IMR-90 (cell line): ENCODE measurements at places on chromosomes 5 and 9. TPM values are rescaled to one million over a fixed set of nuclear protein-coding genes. Genes with fewer than 3 reads are reported as not detected.

DNA sequence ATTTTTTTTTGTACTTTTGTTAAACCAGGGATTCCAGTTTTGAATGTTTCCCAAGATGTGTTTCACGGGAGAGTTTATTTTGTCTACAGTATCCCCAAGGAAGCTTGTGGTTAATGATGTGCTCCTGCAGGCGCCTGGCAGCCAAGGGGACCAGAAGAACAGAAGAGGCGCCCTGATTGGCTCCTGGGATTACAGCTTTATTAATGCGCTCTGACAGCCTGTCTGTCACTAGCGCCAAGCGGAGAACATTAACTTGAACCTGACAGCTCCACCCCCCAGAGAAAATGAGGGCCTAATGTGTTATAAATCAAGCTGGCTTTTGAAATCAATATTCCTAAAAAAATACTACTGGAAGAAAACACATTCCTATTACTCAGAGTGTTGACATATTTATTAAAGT, 5.0 kb upstream of the FBXL7 start:
- DNase-seq = no peak

GRCh38 chr9:133793471-133793870, 55.3 kb upstream of the SARDH start:
- no peak for DNase-seq

- DNase-seq = no peak
Measured at GRCh38 chr9:98807814-98808195, 335 bp downstream of the GALNT12 start.

DNA sequence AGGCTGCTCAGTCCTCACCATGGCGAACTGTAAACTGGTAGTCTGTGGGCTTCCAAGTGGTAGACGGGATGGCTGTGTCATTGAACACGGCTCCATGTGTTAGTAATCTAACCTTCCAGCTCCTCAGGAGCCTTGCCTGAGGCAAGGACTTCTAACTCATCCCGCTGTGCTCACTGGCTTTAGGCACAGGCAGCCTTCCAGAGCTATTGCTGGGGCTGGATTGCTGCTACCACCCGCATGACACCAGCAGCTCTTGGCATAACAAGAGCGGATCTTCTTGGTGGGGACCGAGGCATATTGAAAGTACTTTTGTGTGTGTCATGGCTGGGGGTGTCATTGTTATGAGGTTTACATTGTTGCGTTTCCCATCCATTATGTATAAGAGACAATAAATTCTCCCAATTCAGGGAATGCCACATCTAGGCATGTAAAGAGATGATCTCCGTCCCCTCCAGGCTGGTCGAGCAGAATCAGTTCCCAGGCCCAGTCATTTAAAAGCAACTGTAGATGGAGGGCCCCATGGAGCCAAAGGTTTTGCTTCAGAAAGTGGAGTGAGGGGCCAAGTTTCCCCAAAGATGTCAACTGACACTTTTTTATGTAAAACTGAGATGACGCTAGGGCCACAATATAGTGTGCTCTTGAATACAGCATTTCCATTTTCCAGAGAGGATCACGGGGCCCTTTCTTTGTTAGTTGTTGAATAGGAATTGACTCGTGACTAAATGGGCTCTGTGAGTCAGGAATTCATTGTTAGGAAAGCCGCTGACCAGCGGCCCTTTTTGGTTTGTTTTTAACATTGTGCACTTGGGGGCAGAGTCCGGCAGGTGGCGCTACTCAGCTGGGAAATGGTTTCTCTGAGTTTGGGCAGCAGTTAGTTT, 759.5 kb downstream of the TAF11L14 start:
- peak; percentile 18 for DNase-seq

- no peak for DNase-seq
Measured at GRCh38 chr5:77569409-77569808, 69.1 kb downstream of the OTP start.

DNA sequence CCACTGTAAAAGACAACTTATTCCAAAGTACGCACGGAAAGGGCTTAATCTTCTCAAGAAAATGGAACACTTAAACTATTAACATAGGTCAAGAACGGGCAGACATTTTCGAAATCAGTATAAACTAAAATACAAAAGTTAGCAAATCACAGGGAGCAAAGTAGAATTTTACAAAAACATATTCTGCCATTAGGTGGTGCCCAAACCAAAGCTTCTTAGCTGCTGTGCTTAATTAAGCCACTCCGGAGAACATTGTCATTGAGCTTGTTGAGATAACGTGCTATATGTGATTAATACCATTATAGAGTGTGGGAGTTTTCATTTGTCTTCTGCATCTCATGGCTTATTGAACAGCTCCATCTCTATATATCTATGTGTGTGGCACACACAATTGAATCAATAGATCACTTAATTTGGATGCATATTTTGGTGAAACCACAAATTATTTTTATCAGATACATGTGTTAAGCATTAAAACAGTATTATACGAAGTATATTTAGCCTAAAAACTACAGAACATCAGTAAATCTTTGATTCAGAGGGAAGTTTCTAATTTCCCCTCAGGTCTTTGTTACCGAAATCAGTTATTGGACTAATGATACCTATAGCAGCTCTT, 23.4 kb downstream of the UBLCP1 start:
- peak; percentile 48 for DNase-seq

DNA sequence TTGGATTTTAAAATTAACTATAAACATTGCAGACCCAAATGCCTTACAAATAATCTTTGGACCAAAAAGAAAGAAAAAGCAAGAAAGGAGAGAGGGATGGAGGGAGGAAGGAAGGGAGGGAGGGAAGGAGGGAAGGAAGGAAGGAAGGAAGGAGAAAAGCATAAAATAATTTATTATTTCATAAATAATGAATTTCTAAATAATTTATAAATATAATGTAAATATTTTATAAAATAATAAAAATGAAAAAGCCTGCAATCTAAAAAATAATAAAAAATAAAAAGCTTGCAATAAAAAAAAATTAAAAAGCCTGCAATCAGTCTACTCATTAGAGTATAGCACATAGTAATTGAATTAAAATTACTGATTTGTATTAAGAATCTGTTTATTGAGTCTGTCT, 614.3 kb downstream of the ISL1 start:
- DNase-seq = no peak

- no peak for DNase-seq
Measured at GRCh38 chr5:91042936-91043255, 340.2 kb downstream of the ARRDC3 start.

DNA sequence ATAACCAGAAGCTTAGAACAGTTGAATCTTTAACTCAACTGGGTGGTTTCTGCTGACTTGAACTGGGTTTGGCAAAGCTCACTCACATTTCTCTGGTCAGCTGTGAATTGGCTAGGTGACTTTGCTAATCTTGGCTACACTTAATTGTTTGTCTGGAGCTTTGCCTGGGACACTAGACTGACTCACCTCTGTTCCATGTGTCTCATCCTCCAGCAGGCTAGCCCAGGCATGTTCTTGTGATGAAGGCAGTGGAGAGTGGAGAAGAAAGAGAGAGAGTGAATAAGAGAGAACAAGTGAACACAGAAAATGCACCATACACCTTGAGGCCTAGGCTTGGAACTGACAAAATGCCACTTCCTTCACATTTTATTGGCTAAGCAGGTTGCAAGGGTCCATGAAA, 32.6 kb downstream of the SPATA31D1 start:
- DNase-seq = peak; percentile 98

DNA sequence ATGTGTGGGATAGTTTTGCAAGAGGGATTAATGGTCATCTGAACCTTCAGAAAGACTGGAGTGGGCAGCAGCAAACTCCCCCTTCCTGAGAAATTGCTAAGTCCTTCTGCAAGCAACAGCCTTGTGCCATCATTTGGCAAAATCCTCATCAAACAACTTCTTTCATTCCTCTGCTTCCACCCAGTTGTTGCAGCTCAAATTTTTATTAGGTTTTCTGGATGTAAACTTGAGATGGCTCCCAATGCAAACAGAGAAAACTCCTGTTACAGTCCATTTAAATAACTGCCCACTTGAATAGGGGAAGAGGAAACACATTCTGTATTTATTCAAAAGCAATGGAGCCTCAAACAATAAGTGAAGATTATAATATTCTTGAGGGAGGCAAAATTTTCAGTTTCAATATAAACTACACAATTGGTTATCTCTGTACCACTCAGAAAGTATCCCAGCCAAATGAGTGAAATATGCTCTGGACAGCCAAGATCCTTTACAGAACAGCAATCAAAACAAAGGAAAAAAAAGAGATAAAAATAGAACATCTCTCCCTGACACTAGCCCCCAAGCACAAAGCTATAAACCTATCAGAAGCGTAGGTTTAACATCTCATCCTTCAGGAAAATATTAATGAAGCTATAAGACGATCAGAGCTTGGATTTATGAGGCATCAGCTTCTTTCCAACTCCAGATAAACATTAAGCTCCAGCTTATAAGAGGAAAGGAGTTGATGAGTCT, 17.3 kb upstream of the DAP start:
- no peak for DNase-seq

DNA sequence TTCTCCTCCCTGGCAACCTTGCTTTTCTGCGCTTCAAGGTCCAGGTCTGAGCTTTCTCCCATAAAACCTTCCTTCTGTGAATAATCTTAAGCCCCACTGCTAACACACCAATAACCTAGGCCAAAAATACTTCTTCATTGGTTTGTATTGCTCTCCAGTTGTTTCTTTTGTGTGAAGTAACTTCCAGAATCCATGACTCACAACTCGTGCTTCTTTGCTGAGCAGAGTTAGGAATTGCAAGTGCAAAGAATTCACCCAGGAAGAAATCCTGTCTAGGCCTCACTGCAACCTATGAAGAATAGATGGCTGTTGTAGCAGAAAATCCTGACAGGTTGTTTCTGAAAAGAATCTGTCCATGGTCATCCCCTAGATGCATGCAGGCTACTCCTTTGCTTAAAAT, 295.7 kb downstream of the MED10 start:
- DNase-seq = no peak

- DNase-seq = no peak
Measured at GRCh38 chr9:21333226-21333625, 2.0 kb downstream of the KLHL9 start.

- peak; percentile 38 for DNase-seq
Measured at GRCh38 chr9:32431196-32431595, 46.8 kb downstream of the ACO1 start.

ARL14EPL gene
- total RNA-seq = not detected in 2 replicates

SPINK13 gene
- total RNA-seq = not detected in 2 replicates

GLDC gene
- total RNA-seq = 0.36 and 0.83 TPM in 2 replicates

SCAI gene
- total RNA-seq = 13.3 and 14.5 TPM in 2 replicates

LVRN gene
- total RNA-seq = under 0.01 and 0.18 TPM in 2 replicates

TTC39B gene
- total RNA-seq = 9.7 and 12.2 TPM in 2 replicates

IL4 gene
- total RNA-seq = not detected in 2 replicates

PCDHGA6 gene
- 4.1 and 4.2 TPM in 2 replicates for total RNA-seq

GNA14 gene
- under 0.01 TPM in 1 of 2 replicates, not detected in the other for total RNA-seq

GFRA3 gene
- total RNA-seq = not detected in 2 replicates

PCDHGC3 gene
- total RNA-seq = 21.1 and 21.9 TPM in 2 replicates

TRIM32 gene
- 30.3 and 31.0 TPM in 2 replicates for total RNA-seq

PTGER4 gene
- total RNA-seq = 7.9 and 10.6 TPM in 2 replicates
